ENCODE measurements at places on chromosomes 1 and 21.
A peak's percentile ranks its signal among the peaks of the same experiment; 100 is the strongest.

DNA sequence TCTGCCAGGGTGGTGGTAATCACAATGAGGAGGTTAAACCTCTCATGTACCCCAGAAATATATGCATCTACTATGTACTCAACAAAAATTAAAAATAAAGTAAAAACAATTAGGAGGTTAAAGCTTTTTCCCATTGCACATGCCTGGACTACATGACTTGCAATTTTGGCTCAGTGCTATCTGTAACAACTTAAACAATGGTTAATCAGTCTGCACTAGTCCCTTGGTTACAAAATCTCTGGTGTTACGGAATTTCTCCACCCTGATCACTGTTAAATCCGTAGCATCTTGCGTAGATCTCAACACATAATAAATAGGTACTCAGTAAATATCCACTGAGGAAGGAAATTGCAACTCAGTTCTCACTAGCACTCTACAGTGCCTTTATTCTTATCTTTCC, 66.5 kb downstream of the SDCCAG8 start:
- DNase-seq, result no peak

DNA sequence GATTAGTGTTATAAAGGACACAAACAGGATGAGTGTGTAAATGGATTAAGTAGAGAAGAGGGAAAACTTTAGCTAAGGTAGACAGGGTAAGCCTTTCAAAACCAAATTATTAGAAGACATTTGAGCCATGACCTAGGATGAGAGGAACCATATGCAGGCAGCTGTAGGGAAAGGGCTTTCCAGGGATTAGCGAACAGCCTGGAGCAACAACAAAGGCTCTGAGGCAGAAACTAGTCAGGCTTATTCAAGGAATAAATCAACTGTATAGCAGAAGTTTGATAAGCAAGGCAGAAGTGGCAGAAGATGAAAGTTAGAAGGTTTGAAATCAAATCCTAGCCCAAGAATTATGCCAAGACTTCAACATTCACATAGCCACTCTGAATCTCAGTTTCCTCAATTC, 21.3 kb downstream of the AIDA start:
- DNase-seq, result no peak

GRCh38 chr1:31664528-31664927, 19.9 kb upstream of the PEF1 start:
- no peak for DNase-seq

- DNase-seq, result peak; percentile 49
Observed at GRCh38 chr1:229885568-229886495, 181.2 kb upstream of the GALNT2 start.

GRCh38 chr1:231869364-231869763, 242.8 kb downstream of the DISC1 start:
- DNase-seq, result no peak

DNA sequence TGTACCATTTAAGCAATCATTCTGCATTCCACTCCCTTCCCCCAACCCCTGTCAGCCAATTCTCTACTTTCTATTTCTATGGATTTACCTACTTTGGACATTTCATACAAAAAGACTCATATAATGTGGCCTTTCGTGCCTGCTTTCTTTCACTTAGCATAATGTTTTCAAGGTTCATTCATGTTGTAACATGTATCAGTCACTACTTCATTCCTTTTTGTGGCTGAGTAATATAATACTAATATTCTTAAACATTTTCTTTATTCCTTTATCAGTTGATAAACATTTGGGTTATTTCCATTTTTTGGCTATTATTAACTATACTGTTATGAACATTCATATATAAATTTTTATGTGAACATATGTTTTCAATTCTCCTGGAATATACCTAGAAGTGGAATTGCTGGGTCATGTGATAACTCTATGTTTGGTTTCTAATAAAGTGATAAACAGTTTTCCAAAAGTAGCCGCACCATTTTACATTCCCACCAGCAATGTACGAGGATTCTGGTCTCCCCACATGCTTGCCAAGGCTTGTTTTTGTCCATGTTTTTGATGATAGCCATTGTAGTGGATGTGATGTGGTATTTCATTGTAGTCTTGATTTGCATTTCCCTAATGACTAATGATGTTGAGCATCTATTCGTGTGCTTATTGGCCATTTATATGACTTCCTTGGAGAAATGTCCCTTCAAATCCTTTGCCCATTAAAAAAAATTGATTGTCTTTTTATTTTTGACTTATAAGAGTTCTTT, 61.9 kb upstream of the GNG12 start:
- no peak for DNase-seq

- DNase-seq, result no peak
Observed at GRCh38 chr1:104082221-104082620, 332.5 kb downstream of the AMY1C start.

GRCh38 chr1:119359730-119360129, 8.9 kb upstream of the HAO2 start:
- DNase-seq, result no peak

DNA sequence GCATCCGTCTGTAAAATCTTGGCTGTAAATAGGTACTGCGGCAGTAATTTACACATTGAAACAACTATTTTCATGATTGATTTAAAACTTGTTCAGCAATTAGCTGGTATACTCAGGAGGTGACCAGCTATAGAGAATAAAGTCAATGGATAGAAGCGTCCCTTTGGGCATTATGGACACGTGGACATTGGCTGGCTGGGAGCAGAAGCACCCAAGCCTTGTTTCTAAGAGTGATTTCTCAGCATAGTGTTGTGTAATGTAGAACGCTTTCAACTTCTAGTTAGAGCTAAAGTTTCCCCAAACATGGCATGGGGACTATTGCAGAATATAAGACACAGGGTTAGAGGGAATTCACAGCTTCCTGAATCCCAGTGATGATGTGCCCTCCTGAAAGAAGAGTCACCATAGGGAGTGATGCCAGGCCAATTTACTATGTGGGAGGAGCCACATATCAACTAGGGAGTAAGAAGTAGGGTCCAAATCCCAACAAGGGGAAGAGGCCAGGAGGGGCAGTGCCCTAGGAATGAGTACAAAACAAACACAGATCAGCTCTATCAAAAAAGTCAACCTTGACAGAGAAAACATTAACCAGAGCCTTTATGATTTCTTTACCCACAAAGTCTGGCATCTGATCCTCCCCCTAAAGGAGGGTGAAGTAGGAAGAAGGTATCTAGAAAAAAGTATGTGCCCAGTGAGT, 92.7 kb downstream of the SUSD4 start:
- DNase-seq, result no peak
